ENCODE measurements at places on chromosomes 6 and 20.

GRCh38 chr6:159513074-159513720, 179.8 kb downstream of the SOD2 start:
- no peak for DNase-seq

DNA sequence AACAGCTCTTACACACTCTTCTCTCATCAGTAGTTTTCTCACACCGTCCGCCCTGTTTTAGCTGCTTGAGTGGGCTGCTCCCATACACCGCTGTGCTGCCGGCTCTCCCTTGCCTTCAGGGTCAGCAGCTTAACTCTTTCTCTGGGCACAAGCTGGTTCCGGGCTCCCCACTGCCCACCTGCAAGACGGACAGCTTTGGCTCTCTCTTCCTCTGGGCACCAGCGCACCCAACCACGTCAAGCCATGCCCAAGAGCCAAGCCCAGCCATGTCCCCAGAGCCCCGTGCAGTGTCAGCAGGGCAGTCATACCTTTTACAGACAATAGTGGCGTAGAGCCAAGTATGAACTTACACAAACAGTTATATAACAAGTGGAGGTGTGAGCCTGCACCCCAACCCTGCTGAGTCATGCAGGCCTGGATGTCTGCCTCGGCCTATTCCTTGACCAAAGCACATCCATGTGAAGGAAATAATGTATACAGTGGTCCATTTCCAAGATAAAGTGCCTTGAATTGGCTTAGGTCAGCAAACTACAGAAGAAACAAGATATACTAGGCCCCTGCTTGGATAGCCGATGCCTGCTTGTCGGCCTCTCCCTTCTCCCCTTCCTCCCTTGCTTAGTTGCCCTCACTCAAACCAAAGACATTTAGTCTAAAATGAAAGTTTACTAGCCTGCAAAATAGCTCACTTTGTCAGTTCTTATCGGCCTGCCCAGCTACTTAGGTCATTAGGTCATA, 89.3 kb downstream of the JPH2 start:
- no peak for DNase-seq

DNA sequence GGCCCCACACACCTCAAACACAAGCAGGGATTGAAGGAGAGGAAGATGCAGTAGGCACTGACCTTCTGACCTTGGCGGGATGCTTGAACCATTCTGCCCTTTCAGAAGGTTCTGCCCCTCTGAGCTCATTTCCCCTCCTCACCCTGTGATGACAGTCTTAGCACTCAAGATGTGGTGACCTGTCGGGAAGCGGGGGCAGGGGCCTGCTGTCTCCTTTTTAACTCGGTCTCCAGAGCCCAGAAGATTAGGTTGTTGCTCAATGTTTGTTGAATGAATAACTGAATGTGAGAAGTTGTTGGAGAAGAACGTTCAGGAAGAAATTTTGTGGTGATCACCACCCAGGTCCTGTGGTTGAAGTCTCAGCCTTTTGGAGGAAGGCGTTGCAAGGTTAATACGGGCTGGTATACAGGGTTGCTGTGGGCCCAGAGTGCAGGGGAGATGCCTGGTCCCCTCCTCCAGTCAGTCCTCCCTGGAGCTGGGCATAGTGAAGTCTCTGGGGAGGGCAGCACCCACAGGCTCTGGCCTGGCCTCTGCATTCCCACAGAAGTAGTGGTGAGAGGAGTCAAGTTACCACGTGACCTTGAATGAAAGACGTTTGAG, 49.7 kb upstream of the FUCA2 start:
- DNase-seq = no peak

- DNase-seq = no peak
Observed at GRCh38 chr6:128725271-128726233, 157.4 kb upstream of the LAMA2 start.
